CD4-positive, alpha-beta T cell treated with Interleukin-17A for 1 hour (primary cell): ENCODE measurements at places on chromosomes 7 and 10.

GRCh38 chr10:15374156-15374555 lies 3.1 kb upstream of the FAM171A1 start:
- DNase-seq: no peak

- DNase-seq: no peak
Observed at GRCh38 chr10:121088524-121088923, 237.4 kb downstream of the WDR11 start.

DNA sequence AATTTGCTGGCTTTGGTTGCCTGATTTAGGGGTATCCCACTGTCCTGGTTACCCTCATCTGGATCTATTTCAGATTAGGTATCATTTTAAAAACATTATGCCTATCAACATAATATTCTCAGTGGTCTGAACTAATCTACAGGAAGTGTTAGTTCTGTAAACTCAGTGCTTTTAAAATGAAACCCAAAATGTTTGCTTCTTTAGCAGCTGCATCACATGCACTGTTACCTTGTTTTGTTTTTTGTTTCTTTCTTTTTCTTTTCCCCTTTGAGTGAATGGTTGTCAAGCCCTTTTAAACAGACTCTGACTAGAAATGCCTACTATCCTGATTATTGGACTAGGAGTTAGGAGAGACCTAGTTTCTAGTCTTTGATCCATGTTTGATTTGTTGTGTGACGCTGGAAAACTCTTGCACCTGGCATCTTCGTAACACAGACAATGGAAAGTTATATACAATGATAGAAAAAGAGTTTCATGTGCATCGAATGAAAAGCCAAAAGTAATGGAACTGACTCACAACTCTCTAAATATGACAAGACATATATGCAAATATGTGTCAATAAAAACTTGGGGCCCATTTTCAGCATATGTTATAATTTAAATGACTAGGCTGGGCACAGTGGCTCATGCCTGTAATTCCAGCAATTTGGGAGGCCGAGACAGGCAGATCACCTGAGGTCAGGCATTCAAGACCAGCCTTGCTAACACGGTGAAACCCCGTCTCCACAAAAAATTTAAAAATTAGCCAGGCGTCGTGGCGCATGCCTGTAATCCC lies 52.3 kb upstream of the STRIP2 start:
- no peak for DNase-seq

- no peak for DNase-seq
Observed at GRCh38 chr7:75734586-75735458, 3.9 kb downstream of the HIP1 start.

GRCh38 chr10:127135844-127136577 lies 60.4 kb downstream of the INSYN2A start:
- no peak for DNase-seq

GRCh38 chr10:124492266-124492665 lies 30.6 kb downstream of the LHPP start:
- DNase-seq: no peak

DNA sequence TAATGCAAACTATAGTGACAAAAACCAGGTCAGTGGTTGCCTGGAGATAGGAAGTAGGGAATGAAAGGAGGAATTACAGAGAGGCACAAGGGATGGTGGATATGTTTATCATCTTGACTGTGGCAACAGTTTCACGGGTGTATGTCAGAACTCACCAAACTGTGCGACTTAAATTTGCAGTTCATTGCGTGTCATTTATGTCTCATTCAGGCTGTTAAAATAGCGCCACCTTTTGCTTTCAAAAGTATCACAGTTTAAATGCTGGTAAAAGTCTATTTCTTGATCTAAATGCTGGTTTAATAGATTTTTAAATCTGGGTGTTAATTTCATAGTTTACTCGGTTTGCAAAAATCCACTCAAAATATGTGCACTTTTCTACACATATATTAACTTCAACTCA lies 51.0 kb downstream of the PTTG1IP2 start:
- no peak for DNase-seq

DNA sequence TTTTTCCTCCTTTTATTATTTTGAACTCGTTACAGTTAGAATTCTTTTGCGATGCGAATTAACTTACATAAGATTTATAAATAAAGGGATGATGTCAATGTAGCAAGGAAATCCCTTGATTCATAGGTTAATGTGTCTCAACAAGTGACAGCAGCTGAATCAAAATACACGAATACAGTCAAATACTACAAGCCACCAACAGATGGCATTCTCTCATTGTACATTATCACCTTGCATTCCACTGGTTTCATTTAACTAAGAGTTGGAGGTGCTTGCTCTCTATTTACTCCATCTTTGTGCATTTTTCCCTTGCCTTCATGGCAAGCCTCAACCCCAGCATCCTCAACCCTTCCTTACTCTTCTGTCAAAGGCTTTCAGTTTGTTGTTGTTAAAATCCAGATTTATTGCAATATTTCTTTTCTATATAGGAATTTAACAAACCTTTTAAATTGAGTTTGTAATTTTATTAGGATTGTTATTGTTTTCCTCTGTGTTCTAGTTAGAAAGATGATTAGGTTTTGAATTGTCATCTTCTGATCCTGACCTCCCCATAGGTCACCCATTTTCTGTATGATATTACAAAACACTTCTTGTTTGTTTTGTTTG lies 78.3 kb downstream of the SLC25A40 start:
- DNase-seq: peak; percentile 61

DNA sequence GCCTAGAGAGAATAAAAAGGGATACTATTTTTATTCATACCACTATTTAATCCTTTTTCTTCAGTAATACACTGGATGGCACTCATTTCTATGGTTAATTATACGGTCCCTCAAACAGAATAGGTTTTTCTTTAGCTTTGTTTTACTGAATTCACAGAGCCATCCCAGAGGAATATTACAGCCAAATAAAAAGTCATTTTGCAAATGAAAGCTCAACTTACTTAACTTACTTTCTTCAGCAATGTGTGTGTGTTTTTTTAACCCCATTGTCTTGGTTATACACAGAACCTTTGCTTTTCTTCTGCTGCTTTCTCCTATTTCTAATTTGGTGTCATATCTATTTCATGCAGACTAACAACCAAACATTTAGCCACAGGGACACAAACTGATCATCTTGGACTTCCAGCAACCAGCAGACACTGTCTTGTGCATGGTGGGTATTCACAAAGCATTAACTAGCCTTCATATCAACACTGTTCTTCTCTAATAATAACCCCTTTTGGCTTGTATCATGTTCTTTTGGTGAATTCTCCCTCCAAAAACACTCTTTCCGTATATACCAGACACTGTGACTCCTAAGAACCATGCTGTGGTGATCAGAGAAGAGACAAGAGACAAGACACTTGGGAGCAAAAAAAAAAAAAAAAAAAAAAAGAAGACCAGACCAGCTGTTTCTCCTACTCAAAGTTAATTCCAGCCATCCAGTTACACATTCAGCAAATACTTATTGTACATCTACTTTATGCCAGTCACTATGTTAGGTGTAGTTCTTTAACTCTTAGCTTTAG lies 40.4 kb downstream of the PIP4K2A start:
- no peak for DNase-seq

- DNase-seq: no peak
Observed at GRCh38 chr7:94421681-94422080, 27.0 kb downstream of the COL1A2 start.

DNA sequence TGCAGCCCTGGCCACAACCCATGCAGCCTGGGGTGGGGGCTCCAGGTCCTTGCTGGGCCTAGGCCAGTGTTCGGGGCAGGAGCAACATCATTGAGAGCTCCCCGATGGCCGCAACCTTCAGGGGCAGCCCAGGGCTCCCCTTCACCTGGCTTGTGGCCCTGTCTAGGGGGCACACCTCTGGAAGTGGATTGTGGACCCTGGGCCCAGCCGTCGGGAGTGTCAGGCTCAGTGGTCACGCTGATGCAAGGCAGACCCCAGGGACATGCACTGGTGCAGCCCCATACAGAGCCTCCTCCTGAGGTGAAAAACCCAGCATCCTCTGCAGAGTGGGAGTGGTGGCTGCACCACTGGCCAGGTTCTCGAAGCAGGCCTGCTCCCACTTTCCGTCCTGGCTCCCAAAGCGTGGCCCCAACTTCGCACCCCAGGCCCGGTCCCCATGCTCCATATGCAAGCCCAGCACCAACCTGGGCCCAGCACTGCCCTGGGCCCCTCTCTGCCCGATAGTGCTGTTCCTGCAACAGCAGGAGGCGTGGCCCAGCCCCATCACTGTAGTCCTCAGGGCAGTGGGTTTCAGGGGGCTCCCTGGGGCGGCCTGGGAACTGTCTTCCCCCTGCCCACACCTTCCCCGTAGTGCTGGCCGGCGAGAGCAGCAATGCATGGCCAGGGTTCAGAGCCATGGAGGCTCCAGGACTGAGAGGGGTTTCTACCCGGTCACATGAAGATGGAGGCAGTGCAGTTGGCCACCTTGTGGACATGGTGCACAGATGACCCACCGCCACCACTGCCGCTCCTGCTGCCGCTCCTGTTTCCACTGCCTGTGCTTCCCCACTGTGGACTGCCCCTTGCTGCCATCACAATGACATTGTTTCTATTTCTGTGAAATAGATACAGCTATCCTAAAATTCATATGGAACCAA lies 303.9 kb upstream of the NRG3 start:
- DNase-seq: no peak

GRCh38 chr10:131056781-131057180 lies 254.7 kb downstream of the TCERG1L start:
- no peak for DNase-seq

DNA sequence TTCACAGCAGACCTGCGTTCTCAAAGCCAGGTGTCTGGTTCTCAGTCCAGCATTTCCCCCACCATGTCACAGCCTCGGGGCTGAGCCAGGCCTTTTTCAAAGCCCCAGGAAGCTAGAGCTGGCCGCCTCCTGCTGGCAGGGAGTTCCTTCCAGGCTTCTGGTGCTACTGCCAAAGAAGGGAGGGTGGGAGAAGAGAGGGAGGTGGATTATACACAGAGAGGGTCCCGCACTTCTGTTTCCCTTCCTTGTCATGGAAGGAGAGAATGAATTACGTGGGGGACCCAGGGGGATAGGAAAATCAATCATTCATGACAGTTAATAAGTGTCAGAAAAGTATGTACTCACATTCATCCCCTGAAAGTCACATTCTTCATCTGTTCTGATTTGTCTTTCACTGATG lies 600 bp upstream of the LGI1 start:
- DNase-seq: no peak

DNA sequence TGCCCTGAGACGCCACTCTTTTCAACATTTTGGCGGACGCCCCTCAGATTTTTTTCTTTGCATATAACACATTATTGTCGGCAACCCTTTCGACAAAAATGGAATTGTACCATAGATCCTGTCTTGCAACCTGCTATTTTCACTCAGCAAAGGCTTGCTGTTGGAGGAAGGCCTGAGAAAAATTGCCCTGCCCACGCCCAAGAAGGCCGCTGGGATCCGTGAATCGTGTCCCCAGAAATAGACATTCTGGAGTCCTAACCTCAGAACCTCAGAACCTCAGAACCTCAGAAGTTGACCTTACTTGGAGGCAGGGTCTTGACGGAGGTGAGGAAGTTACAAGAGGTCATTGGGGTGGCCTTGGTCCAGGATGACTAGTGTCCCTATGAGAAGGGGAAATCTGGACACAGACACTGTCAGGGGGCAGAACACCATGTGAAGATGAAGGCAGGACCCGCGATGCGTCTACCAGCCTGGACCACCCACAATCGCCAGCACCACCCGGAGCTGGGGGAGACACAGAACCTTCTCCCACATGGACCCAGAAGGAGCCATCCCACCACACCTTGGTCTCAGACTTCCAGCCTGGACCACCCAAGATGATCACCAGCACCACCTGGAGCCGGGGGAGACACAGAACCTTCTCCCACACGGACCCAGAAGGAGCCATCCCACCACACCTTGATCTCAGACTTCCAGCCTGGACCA lies 19.1 kb upstream of the DNAAF5 start:
- no peak for DNase-seq

- DNase-seq: no peak
Observed at GRCh38 chr7:155344270-155344617, 46.6 kb downstream of the INSIG1 start.
